CD4-positive, alpha-beta T cell (primary cell): ENCODE measurements at places on chromosomes 1 and 21.

DNA sequence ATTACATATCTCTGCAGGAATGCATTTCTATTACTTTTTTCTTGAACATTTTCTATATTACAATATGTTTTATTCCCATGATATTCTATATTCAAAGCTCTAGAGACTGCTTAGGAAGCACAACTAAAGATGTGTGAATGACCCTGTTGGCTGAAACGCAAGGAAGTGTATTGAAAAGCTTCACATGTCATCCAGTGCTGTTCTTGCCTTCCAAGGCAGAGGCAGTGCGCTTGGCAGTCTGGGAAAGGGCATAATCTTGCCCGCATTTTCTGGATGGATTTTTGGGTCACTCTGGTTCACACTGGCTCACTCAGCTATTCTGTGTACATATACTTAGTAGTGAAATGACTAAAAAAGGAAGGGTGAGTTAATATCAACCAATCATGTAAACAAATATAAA is 262.4 kb downstream of the PTPRC start:
- DNase-seq: no peak

- no peak for DNase-seq
Measured at GRCh38 chr1:242402956-242403355, 121.5 kb downstream of the PLD5 start.

- DNase-seq: no peak
Measured at GRCh38 chr1:175005085-175005783, 5.5 kb downstream of the CACYBP start.

- DNase-seq: no peak
Measured at GRCh38 chr1:23459338-23459757, 24.6 kb downstream of the ASAP3 start.

GRCh38 chr1:150543500-150544143 is 5.6 kb upstream of the ADAMTSL4 start:
- no peak for DNase-seq

DNA sequence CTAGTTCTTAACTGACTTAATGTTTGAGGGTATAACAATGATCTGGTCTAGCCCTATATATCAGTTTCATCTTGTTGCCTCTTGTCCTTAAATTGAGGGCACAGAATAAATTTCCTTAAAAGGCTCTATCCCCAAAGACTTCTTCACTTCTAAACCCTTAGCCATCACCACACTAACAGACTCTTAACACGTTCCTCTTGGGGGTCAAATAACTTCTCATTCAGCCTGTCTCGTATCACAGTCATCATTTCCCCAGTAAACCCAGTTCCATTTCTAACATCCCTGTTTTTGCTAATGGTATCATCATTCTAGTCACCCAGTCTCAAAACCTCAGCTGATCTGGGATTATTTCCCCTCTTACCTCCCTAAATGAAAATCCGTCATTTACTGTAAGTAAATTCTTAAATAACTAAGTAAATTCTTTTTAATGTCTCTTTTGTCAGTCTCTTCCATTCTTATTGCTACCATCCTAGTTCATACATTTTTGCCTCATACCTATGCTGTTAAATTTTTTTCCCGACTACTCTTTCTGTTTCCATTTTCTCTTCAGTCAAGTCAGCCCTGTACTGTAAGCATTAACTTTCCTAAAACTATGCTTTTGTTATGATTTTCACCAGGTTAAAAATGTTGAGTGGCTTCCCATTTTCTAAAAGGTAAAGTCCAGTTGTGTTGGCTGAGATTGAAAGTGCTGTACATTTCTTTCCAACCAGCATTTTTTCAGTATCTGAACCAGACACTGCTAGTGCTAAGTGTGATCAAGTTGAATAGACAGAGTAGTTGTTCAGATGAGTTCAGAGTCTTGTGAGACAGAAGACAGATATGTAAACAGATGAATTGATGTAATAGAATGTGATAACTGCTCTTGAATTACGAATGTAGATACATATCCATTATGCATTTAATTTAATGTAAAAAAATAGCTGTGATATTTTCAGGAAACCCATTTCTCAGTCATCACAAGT is 6.9 kb downstream of the CTTNBP2NL start:
- DNase-seq: no peak

DNA sequence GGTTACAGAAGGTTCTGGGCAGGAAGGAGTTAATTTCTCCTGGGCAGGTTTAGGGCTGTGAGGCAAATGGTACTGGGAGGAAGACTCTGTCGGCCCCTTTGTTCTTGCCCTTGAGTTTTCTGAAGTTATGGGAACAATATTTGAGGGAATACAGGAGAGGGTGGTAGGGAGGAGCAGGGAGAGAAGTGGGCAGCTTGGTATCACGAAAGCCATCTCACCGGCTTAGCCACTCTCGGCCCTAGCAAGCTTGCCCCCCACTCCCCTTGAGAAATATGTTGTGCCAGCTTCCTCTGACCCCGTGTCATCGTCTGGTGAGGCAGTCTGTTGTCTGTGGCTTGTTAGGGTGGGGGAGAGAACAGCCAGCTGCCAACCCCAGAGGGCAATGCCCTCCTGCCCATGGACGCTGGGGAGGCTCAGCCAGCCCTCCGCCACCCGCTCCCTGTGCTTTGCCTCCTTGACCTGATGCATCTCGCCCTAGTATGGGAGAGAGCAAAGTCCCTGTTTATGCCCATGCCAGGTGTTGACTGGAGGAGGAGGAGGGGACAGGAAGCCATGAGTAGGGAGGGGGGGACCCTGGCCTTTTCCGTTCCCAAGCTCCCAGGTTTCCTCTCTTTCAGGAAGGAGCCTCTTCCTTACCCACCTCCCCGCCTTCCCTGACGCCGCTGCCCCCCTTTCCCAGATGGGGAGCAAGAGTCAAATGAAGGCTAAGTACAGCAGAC is 1.2 kb downstream of the EFNA1 start:
- DNase-seq: peak; percentile 33

DNA sequence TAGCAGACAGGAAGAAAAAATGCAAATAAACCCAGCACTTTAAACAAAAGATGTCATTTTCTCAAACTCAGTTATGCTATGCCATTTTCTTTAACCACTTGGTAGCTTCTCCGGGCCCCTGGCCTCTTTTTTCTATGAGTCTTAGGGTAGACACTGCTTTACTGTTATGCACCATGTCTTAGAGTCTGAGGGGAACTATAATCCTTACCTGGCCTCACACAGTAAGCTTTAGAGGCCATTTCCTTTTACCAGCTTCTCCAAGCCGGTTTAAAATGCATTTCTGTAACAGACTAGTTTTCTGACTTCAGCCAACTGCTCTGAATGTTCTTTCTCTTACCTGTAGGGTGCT is 73.7 kb upstream of the EDEM3 start:
- DNase-seq: no peak

DNA sequence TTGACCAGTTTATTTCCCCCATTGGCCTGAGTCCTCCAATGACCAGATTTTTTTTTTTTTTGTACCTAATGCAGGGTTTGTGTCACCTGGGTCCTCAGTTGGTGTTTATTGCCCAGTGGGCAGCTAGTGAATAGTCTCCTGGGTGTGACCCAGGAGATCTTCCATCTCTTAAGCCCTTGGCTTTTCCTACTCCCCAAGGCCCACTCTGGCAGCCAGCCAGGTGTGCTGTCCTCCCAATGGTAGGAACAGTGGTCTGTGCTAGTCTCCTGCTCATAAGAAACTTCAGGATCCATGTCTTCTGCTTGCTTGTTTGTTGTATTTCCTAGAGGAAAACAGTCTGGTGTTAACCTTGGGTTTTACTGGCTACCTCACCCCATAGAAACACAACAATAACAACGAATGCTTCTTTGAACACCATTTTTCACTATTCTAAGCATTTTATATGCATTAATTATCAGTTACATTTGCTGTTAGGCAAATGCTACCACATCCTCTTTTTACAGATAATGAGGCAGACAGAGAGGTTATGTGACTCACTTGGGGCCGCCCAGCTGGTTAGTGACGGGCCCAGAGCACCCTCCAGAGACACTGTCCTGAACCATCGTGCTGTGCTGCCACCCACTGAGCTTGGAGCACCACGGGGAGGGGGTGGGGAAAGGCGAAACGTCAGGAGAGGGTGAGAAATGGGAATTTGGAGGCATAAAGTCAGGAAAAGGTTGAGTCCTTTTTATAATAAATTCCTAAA is 107.5 kb downstream of the HIVEP3 start:
- no peak for DNase-seq

- no peak for DNase-seq
Measured at GRCh38 chr1:203239081-203239480, 9.6 kb upstream of the CHIT1 start.

DNA sequence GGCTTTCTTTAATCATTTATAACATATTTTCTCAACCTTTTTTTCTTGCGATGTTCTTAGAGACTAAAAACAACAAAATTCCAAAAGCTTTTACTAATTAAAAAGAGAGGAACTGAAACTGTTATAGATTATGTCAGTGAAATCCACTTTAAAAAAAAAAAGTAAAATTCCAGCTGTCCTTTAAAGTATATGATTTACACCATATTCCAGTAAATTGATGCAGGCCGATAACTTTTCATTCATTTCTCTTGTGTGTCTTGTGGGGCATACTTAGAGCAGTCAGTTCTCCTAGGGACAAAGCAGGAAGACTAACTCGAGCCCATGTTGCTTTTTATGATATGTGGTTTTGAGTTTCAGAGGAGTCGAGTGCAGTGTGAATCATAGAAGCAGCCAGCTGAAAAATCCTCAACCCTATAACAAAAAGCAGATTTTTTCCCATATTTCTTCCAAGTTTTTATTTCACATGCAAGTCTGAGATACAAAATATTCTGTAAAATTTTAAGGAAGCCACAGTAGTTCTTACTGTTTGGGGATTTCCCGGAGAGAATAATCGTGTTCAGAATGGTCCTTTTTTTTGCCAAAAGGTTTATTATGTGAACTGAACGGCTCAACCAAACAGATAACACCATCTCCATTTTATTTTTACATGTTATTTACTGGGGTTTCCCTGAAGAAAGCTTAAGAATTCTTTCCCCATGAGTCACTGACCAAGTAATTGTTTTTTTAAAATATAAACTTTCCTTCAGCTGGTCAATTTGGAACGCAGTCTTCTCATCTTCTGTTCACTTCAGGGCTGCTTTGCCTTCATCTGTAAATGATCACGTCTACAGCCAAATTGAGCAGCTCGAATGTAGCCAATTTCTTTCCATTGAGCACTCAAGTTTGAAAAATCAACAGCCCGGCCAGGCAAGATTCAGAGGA is 77.0 kb upstream of the C1orf105 start:
- DNase-seq: no peak
